ENCODE measurements at places on chromosomes 4 and X.

DNA sequence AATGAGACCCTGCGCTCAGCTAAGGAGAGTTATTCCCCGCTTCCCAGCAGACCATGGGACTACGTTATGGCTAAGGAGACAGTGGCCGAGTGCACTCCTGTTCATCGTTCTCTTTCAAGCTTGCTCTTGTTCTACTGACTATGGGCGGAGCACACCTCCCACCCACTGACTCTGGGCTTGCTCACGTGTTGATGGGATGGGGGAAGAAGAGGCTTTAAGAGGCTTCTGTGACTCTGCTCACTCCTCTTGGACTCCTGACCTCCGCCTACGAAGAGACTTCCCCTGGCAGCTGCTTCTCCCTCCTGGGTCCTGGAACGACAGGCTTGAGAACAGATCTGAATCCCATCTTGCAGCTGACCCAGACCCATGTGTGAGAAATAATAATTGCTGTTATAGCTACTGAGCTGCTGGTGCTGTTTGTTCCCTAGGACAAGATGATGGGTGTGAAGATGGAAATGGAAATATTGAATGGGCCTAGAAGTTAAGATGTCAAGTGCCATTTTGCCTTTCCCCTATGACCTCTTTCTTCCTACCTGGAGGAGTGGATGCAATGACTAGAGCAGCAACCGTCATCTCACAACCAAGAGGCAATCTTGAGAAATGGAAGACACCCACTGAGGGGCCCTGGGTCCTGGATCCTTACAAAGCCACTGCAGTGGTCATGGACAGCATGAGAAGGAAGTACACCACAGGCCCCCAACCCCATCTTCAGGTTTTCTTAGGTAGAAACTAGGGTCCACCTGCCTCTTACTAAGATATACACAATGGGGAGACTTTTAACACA, 38.7 kb upstream of the IRAK1 start:
- no peak for ATAC-seq

DNA sequence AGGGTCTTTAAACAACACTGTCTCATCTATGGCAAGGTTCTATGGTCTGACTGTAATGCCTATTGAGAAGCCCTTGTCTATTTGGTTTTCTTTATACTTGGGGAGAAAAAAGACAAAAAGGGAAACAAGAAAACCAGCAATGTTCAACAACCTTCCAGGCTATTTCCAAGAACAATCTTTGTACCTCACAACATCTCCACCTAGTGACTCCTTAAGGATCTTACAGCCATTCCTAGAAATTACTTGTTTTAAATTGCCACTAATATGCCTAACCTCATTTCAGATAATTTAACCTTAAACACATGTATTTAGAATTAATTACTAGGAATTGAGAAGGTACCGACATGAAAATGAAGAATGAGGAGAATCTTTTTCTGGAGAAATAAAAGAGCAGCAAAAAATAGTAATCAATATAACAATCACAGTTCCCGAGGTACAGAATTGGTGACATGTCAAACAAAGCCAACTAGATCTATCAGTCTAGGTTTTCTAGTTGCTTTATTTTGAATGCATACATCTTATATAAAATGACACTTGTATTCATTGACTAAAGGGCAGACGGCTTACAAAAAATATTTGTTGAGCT, 1.6 kb upstream of the RBM46 start:
- ATAC-seq, result peak; percentile 74

DNA sequence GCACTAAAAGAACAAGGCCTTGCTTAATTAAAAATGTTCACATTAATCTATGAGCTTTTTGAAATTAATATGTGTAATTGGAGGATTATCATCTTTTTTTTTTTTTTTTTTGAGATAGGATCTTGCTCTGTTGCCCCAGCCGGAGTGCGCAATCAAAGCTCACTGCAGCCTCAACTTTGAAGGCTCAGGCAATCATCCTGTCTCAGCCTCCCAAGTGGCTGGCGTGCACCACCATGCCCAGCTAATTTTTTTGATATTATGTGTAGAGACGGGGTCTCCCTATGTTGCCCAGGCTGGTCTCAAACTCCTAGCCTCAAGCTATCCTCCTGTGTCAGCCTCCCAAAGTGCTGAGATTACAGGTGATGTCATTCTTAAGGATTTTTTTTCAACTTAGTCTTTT, 20.0 kb downstream of the PRPS1 start:
- ATAC-seq, result no peak

DNA sequence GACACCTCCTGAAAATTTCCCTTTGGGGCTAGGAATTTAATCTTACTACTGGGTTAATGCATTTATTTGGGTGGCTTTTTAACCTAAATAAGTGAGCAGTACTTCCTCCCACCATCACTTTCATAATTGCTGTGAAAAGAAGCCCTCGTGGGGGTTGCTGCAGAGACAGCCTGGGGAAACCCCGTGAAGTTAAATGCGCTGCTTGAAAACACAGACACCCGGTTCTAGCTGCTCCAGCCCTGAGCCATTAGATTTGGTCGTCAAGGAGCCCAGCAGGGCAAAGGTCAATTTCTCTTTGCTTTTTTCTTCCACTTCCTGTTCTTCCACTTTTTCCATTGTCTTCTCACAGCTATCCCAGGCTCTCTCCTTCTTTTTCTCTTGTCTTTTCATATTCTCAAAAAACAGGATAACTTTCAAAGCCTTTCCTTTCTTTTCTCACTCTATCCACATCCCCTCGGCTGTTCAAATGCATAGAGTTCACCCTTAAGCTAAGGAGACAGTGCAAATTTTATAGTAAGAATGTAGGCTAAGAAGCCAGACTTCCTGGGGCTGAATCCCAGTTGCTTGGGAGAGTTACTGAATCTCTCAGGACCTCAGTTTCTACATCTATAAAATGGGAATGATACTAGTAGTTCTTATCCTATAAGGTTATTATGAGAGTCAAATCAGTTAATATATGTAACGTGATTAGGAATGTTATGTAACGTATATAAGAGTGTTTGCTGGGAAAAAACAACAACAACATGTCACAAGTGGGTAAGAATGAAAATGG, 91.5 kb upstream of the ZNF827 start:
- no peak for ATAC-seq

- no peak for ATAC-seq
Measured at GRCh38 chrX:108127152-108127551, 35.6 kb downstream of the ATG4A start.

Measured in SK-N-SH treated with all-trans-retinoic acid at 6 μM for 48 hours (cell line).